Fibroblast of villous mesenchyme (primary cell): ENCODE measurements at places on chromosomes 2 and 18.

- DNase-seq: no peak
Measured at GRCh38 chr2:113092864-113093612, 25.3 kb downstream of the IL1F10 start.

DNA sequence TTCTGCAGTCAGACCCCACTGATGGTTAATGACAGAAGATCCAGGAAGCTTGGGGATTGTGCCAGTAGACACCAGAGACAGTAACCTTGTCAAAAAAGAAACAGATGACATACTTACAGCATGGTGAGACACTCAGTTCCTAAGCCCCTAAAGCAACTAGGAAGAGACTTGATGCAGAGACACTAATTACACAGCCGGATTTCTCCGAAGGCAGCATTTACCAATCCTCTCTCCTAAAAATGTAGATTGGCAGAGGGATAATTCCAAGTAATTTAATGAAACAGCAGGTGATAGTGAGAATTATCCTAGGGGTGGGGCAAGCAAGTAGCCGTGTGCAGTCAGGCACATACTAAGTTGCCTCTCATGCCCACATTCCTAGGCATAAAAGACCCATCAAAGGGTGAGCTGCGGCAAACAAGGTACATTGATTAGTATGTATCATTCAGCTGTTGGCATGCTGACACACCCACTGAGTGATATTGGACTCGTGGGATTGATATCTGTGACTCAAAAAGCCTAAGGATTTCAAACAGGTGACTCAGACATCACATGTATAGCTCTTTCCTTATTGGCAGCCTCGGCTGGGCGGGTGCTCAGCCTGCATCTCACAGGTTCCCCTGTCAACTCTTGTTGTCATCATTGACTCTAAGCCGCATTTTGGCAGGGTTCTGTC is 296.7 kb upstream of the ATP5MC3 start:
- no peak for DNase-seq

- DNase-seq: no peak
Measured at GRCh38 chr2:235083822-235084221, 132.0 kb downstream of the SH3BP4 start.

- DNase-seq: peak; percentile 98
Measured at GRCh38 chr2:113240915-113241911, 37.5 kb downstream of the PAX8 start.

GRCh38 chr2:191666732-191667131 is 11.2 kb upstream of the NABP1 start:
- DNase-seq: no peak

- DNase-seq: peak; percentile 94
Measured at GRCh38 chr2:68766376-68766845, 31.8 kb downstream of the ARHGAP25 start.

GRCh38 chr2:11802782-11803191 is 56.4 kb downstream of the LPIN1 start:
- DNase-seq: peak; percentile 64

DNA sequence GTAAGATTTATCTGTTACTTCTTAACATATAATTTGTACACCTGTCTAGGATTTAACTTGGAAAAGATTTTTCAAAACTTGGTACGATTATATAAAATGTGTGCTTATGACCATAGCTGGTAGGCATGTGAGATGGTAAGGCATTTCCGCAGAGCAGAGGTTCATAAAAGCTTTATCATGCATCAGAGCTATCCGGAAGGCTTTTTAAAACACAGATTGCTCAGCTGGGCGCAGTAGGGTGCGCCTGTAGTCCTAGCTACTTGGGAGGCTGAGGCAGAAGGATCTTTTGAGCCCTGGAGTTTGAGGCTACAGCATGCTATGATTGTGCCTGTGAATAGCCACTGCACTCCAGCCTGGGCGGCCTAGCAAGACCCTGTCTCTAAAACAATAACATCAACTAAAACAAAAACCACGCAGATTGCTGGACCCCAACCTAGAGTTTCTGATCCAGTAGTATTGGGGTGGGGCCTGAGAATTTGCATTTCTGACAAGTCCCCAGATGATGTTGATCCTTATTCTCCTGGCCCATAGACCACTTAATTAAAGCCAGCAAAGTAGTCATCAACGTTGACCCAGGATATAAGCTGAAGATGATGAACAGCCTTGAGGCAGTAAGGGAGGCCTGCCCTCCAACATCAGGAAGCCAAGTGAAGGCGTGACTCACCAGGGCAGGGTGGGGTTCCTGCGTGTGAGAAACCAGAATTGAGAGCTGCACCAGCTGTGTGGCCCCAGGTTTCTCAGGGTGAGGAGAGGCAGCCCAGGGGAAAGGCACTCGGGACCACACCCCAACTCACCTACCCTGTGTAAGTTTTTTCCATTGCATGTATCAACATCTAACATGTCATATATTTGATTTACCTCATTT is 21.6 kb upstream of the SLC20A1 start:
- DNase-seq: peak; percentile 91

GRCh38 chr2:11491348-11491933 is 25.5 kb upstream of the E2F6 start:
- DNase-seq: no peak

- DNase-seq: peak; percentile 33
Measured at GRCh38 chr2:19312949-19313348, 45.5 kb downstream of the OSR1 start.

- no peak for DNase-seq
Measured at GRCh38 chr2:222241128-222241870, 57.5 kb downstream of the PAX3 start.

- DNase-seq: peak; percentile 73
Measured at GRCh38 chr2:15640261-15640711, 48.6 kb downstream of the DDX1 start.

- DNase-seq: no peak
Measured at GRCh38 chr2:89844221-89844943, 1152.9 kb downstream of the RPIA start.

GRCh38 chr2:120894966-120895365 is 159.3 kb downstream of the GLI2 start:
- no peak for DNase-seq

DNA sequence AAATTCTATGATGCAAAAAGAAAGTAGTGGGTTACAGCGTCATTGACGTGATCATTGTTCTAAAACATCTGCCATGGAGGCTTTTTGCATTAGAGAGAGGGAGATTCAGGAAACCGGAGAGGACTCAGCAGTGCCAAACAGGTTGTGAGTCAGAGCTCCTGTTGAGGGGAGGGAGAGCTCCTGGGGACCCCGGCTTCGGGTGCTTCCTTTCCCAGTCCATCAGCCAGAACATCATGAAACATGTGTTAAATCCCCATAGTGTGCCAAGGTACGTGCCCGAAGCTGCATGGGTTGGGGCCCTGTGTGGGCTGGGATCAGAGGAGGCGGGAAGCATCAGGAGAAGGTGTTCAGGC is 791 bp upstream of the CYRIA start:
- peak; percentile 50 for DNase-seq

GRCh38 chr2:157349949-157350515 is 24.4 kb upstream of the ERMN start:
- no peak for DNase-seq
